ENCODE measurements at places on chromosomes 4 and X.

- no peak for DNase-seq
These were observed 120.6 kb downstream of the ZNF827 start for GRCh38 chr4:145818011-145818410.

DNA sequence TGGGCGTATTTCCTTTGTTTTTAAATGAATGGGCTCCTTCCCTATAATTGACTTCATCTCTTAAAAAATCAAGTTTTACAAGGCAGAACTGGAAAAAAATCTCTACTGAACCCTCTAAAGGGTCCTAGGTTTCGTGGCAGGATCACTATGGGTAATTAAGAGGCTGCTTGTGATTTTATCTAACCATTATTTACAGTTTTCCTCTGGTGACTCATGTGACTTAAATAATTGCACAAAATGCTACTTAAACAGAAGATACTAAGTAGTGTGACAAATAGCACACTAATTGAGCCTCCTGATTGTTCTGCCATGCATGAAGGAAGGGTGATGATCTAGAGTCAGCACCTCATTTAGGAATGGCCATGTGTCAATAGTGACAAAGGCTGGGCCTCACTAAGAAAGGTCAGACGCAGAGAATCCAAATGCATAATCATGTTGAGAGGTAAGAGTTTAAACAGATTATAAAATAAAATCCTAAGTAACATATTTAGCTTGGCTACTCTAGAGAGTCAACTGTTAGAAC, 35.5 kb downstream of the OFD1 start:
- DNase-seq: no peak

- DNase-seq: no peak
These were observed 66.5 kb downstream of the MAMLD1 start for GRCh38 chrX:150429594-150429993.

DNA sequence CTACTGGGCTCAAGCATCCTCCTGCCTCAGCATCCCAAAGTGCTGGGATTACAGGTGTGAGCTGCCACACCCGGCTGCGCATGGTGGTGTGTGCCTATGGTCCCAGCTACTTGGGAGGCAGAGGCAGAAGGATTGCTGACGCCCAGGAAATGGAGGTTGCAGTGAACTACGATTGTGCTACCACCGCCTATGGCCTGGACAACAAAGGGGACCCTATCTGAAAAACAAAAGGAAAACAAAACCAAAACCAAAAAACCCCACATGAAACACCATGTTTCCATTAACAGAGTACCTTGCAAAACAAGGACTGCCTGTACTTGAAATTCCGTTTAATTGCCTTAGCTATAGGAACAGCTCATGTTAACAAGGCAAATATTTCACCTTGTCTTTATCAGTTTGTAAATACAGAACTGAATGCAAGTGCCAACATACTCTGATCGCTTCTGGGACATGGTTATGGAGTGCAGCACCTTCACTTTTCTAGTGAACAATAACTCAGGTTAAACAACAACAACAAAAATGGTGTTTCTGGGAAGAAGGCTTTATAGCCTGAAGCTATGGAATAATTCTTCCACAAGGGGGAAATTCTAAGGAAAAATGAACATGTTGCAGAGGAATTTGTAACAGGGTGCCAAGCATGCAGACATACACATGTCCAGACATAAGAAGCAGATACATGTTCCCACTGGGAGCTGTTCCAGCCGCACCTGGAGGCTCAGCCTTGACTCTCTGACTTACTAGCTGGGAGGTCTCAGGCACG, 73.2 kb upstream of the STS start:
- no peak for DNase-seq

- no peak for DNase-seq
These were observed 192.7 kb downstream of the GABRG1 start for GRCh38 chr4:45931154-45931553.

- no peak for DNase-seq
These were observed 3.1 kb upstream of the MSX1 start for GRCh38 chr4:4856071-4857000.

- no peak for DNase-seq
These were observed 102.3 kb downstream of the WWC2 start for GRCh38 chr4:183201331-183201730.

DNA sequence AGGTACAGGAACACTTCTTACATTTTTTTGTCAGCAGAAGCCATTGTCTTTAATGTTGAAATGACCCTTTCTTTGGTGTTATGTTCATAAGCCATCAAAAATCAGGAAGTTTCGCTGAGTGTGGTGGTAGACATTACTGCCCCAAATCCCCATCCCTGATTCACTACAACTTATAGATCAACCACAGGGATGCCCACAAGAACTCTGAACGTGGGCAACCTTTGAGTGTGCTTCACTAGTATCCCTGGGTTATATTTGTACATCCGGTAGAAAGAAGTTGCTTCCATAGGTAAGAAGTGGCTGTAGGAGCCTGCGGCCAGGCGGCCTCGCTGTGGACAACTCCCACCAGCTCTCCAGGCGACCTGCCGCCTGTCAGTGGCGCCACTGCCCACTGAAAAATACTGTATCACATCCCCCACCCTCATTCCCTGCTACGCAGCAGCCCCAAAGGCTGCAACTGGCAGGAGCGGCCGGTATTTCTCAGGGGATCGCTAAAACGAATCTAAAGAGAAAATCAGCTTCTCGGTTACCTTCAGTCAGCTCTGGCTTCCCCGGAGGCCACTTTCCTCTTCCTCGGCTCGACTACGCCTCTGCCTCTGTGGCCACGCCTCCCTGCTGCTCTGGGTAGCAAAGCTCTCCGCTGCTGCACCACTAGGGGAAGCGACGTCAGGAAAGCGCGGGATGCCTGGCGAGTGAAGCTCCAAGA, 13.9 kb upstream of the ETDC start:
- DNase-seq: peak; percentile 63

DNA sequence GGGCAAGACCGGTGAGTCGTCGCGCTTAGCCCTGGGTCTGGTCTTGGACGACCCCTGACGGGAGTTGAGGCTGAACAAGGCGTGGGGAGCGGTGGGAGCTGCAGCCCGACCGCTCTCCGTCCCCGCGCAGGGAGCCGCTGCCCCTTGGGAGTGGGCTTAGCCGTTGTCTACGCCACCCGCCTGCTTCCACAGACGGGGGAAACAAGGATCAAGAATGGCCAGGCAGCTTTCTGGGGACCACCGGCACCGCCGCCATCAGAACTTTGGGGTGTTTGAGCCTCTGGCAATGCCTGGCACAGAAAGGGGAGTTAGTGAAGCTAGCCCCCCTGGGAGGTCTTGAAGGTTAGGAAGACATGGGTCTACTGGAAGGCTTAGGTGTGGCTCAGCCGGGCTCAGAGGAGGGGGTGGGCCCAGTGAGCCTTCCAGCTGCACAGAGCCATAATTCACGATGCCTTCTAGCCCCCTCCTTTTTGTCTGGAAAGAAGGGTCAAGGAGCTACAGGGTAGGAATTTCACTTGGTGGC, 583 bp downstream of the RASL11B start:
- DNase-seq: no peak

DNA sequence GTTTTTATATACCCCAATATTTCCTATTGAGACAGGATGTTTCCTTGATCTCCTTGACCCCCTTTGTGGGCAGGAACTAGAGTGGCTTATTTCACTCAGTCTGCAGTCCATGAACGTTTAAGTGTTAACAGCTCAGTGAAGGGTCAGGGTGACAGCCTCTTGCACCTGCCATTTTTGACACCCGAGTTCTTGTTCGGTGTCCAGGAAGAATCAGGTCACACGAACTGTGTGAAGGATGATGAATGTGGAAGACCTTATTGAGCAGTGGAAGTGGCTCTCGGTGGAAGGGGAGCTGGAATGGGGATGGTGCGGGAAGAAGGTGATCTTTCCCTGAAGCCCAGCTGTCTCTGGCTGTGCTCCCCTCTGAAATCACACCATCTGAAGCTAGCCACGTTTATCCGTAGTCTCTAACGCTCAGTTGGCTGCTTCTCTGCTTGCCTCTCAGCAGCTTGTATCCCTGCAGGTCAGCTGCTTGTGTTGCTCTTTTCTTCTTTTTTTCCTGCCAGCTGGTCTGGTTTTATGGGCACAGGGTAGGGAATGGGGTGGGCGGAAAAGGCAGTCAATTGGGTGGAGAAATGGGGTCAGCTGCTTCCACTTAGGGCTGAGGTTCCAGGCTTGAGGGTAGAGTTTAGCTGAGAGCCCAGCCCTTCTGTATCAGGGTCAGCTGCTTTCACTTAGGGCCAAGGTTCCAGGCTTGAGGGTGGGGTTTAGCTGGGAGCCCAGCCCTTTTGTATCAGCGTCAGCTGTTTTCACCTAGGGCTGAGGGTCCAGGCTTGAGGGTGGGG, 29.0 kb upstream of the CCNG2 start:
- DNase-seq: no peak

DNA sequence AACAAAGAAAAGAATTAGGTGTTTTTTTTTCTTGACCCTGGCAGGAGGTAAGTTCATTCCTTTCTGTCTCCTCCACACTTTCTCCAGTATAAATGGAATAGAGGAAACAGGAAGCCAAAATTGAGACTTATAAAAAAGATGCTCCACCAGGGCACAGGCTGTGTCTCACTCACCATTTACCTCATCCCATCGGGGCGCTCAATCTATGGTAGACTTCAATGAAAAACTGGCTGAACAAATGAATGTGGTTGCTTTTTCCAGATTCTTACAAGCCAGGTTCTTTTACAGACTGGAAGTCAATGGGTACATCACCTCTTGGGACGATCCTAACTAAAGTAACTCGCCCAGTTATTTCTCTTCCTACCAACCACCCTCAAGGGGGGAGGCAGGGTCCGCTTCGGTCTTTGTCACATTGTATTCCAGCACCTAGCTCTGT, 685 bp downstream of the COMMD8 start:
- no peak for DNase-seq

DNA sequence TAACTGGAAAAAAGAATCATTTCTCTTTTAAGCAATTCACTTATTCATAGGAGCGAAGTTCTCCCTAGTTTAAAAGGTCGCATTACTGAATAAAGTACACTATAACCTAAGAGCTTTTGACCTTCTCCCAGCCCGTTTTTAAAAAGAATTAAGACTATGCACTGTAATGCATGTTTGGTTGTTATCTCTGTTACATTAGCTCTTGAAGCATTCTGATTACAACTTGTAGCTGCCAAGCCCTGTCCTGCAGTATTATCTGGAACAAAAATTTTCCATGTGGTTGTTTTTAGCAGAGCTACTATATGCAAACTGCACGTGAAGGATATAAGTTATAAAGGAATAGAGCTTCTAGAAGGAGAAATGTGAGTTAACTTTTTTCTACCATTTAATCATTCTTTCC, 8.1 kb downstream of the GAB1 start:
- DNase-seq: no peak

Measured in GM13976 (cell line).